Thoracic aorta (tissue), 2 donors: ENCODE measurements at places on chromosomes 16 and 17.
A peak's percentile ranks its signal among the peaks of the same experiment; 100 is the strongest.

DNA sequence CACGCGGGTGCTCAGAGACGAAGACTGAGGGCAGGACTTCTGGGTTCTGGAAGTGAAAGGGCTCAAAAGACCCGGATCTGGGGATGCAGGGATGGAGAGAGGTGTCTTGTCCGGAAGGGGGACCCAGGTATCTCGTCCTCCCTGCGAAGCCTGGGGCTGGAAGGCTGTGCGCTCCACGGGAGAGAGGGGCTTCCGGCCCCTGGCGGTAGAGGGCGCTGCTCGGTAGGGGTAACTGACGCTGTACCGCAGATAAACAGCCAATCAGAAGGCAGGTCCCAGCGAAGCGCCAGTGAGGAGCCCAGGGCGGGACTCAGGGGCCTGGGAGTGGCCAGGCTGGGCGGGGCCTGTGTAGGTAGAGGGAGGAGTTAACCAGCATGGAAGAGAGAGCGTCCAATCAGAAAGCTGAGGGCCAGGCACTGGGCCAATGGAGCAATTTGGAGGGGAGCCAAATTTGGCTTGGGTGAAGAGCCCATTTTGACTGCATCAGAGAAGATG lies 804 bp downstream of the TGFB1I1 start:
- peaks cover 45% of the 10 kb centered on the region for H3K36me3 ChIP-seq
- H3K4me3 ChIP-seq, result peak overlapping the region; percentile 100
- peaks cover 13% of the 10 kb centered on the region for H3K4me1 ChIP-seq
- DNase-seq, result peak; percentile 81
- no peaks in the 10 kb centered on the region for H3K27me3 ChIP-seq

GRCh38 chr16:12677502-12677901 lies 126.2 kb downstream of the CPPED1 start:
- H3K27me3 ChIP-seq, result no peaks in the 10 kb centered on the region
- no peak for DNase-seq

- H3K27me3 ChIP-seq, result no peaks in the 10 kb centered on the region
- H3K36me3 ChIP-seq, result no peaks in the 10 kb centered on the region
- no peak for DNase-seq
- H3K4me1 ChIP-seq, result peaks cover 12% of the 10 kb centered on the region
- no peak overlapping the region for H3K4me3 ChIP-seq
Observed at GRCh38 chr17:17757391-17757791, 76.1 kb downstream of the RAI1 start.

GRCh38 chr17:55390364-55390977 lies 31.2 kb downstream of the MMD start:
- H3K27ac ChIP-seq, result no peak overlapping the region
- H3K27me3 ChIP-seq, result no peaks in the 10 kb centered on the region
- no peak for DNase-seq
- H3K4me3 ChIP-seq, result no peak overlapping the region
- H3K36me3 ChIP-seq, result no peaks in the 10 kb centered on the region

DNA sequence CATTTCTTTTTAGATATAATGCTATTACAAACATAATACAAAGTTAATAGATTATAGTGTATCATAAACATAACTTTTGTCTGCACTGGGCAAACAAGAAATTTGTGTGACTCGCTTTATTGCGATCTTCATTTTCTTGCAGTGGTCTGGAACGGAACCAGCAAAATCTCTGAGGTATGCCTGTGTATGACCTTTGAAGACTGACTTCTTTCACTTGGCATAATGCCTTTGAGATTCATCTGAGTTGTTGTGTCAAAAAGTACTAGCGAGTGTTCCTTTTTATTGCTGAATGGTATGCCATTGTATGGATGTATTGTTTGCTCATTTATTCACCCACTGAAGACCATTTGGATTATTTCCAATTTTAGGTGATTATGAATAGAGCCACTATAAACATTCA lies 69.2 kb downstream of the TANC2 start:
- no peaks in the 10 kb centered on the region for H3K27me3 ChIP-seq
- DNase-seq, result no peak
- H3K4me1 ChIP-seq, result peaks cover 6% of the 10 kb centered on the region
- no peaks in the 10 kb centered on the region for H3K36me3 ChIP-seq
- no peak overlapping the region for H3K4me3 ChIP-seq
- H3K27ac ChIP-seq, result no peak overlapping the region

- H3K36me3 ChIP-seq, result no peaks in the 10 kb centered on the region
- peaks cover 6% of the 10 kb centered on the region for H3K27me3 ChIP-seq
- peaks cover 19% of the 10 kb centered on the region for H3K4me1 ChIP-seq
- DNase-seq, result no peak
- H3K27ac ChIP-seq, result no peak overlapping the region
Observed at GRCh38 chr17:49229805-49230600, 584 bp downstream of the PHOSPHO1 start.

DNA sequence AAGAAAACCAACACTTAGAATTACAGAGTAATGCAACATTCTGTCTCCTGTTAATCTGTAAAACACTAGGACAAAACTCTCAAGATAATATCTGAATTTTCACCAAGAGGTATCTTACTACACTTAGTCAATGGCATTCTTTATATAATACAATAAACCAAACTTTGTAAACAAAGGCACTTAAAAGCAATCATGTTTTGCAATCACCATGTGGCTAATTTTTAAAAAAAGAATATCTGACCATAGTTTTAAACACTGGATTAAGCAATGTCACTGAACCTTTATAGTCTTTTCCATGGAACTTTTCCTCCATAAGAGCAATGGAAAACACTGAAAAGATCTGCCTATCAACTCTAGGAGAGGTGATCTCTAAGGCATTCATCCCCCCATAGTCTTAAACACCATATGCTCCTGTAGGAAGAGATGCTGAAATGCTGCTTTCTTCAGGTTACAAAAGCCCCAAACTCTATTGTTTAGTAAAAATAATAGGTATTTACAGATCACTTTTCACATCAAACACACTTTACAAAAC lies 144.2 kb upstream of the CORO6 start:
- H3K4me3 ChIP-seq, result no peak overlapping the region
- no peak overlapping the region for H3K27ac ChIP-seq
- H3K4me1 ChIP-seq, result no peaks in the 10 kb centered on the region
- H3K27me3 ChIP-seq, result no peaks in the 10 kb centered on the region
- no peaks in the 10 kb centered on the region for H3K36me3 ChIP-seq
- no peak for DNase-seq

- H3K27me3 ChIP-seq, result no peaks in the 10 kb centered on the region
- no peak overlapping the region for H3K27ac ChIP-seq
- H3K36me3 ChIP-seq, result no peaks in the 10 kb centered on the region
- H3K4me3 ChIP-seq, result no peak overlapping the region
Observed at GRCh38 chr16:68097088-68097487, 11.9 kb downstream of the NFATC3 start.

DNA sequence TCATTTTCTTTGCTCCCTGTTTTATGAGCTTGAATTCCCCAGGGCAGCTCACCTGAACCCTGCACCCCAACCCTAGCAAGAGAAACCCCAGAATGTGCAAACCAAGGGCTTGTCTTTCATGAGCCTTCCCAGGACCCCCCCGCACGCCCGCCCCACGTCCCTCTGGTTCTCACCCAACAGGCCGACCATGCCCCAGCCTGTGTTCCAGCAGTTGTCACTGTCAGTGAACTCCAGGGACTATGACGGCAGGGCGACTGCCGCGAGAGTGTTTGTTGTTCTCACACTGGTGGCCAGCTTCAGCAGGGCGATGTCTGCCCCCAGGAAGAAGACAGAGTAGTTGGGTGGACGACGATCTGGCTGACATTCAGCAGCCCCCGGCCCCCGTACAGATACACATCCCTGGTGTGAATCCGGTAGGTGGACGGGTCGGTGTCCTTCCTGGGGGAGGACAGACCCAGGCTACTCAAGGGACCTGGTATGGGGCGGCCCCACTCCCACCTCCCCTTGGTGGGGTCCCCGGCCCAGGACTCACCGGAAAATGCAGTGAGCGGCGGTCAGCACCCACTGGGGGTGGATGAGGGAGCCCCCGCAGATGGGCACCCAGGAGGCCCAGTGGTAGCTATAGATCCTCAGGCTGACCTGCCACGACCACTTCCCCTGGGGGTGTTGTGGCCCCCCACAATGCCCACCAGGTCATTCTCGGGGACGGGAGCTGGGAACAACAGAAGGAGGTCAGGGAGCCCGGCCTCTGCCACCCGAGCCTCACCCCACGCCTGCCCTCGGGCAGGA lies 20.1 kb downstream of the TPSD1 start:
- H3K36me3 ChIP-seq, result no peaks in the 10 kb centered on the region
- no peaks in the 10 kb centered on the region for H3K27me3 ChIP-seq
- no peak overlapping the region for H3K27ac ChIP-seq
- H3K4me1 ChIP-seq, result no peaks in the 10 kb centered on the region

GRCh38 chr17:38738007-38738662 lies 8.0 kb downstream of the CISD3 start:
- no peaks in the 10 kb centered on the region for H3K27me3 ChIP-seq
- H3K27ac ChIP-seq, result no peak overlapping the region
- no peak overlapping the region for H3K4me3 ChIP-seq

- peak overlapping the region; percentile 2 for H3K4me3 ChIP-seq
- no peaks in the 10 kb centered on the region for H3K36me3 ChIP-seq
- DNase-seq, result peak; percentile 21
- H3K27ac ChIP-seq, result peak overlapping the region; percentile 87
- peaks cover 24% of the 10 kb centered on the region for H3K4me1 ChIP-seq
Observed at GRCh38 chr17:12631076-12631475, 34.6 kb upstream of the MYOCD start.

- H3K4me3 ChIP-seq, result no peak overlapping the region
- H3K36me3 ChIP-seq, result peaks cover 51% of the 10 kb centered on the region
- no peaks in the 10 kb centered on the region for H3K27me3 ChIP-seq
- H3K27ac ChIP-seq, result no peak overlapping the region
- H3K4me1 ChIP-seq, result no peaks in the 10 kb centered on the region
- DNase-seq, result no peak
Observed at GRCh38 chr16:16133943-16134604, 89.2 kb downstream of the ABCC6 start.

GRCh38 chr17:75048249-75048878 lies 1.3 kb downstream of the KCTD2 start:
- no peaks in the 10 kb centered on the region for H3K27me3 ChIP-seq
- H3K27ac ChIP-seq, result no peak overlapping the region
- peaks cover 27% of the 10 kb centered on the region for H3K4me1 ChIP-seq

DNA sequence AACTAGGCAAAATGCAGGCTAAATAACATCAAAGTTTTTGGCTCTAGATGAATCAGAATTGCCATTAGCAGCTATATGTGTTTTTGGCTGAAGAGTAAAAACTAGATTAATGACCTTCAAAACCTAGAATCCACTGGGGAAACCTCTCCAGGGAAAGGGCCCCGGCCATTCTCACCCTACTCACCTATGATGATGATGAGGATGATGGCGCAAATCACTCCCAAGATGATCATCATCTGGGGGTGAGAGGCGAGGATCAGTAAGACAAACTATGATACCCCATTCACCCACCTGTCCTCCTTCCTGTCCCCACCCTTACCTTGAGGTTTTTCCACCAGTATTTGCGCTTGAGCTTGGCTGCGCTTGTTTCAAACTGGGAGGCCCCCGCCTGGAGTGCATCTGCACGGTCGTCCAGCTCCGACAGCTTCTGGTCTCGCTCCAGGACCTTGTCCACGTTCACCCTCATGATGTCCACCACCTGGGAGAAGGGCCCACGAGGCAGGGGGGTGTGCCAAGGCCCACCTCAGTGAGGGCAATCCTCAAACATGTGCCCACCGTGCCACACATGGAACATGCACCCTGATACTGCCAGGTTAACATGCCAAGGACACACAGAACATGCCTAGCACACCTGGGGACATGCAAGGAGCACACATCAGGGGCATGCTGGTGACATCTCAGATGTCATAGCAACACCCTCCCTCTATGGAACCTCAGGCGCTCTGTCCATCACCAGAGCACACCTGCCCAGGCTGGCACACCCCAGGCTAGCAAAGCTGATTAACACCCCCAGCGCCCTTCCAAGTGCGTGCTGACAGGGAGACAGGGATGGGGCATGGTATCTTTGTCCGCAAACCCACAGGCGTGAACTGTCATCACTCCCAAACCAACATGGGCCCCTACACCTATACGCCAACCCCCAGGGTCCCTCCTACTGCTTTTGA lies 1.2 kb downstream of the VAMP2 start:
- H3K4me3 ChIP-seq, result peak overlapping the region; percentile 100
- no peaks in the 10 kb centered on the region for H3K27me3 ChIP-seq
- no peak for DNase-seq
- peaks cover 28% of the 10 kb centered on the region for H3K4me1 ChIP-seq

- no peak overlapping the region for H3K4me3 ChIP-seq
- H3K36me3 ChIP-seq, result no peaks in the 10 kb centered on the region
- peak overlapping the region; percentile 19 for H3K27ac ChIP-seq
- peaks cover 11% of the 10 kb centered on the region for H3K4me1 ChIP-seq
Observed at GRCh38 chr16:85306071-85306792, 194.0 kb upstream of the CIBAR2 start.

DNA sequence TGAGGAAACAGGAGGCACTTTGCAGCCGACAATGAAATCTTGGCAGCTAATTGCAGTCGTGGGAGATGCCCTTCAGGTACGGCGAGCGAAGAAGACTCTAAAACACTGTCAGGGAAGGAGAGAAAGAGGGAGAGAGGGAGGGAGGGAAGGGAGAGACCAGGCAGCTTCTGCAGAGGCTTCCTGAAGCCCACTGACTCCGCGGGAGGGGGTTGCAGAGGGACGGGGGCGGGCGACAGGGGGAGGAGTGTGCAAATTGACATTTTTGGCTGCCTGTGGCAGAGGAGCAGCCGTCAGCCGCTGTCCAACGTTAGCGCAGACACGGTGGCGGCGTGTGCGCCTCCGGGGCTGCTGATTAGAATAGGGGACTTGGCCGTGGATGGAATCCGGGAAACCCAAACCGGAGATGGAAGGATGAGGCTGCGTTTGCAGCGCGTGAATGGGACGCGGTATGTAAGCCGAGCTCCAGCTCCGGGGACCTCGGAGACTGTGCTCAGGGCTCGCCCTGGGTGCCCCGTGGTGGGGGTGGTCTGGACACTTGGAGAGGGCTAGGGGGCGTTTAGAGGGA lies 849.1 kb upstream of the RBFOX1 start:
- H3K4me3 ChIP-seq, result no peak overlapping the region
- no peaks in the 10 kb centered on the region for H3K4me1 ChIP-seq
- no peaks in the 10 kb centered on the region for H3K36me3 ChIP-seq
- H3K27me3 ChIP-seq, result no peaks in the 10 kb centered on the region

GRCh38 chr16:48613061-48613957 lies 3.3 kb upstream of the N4BP1 start:
- no peak overlapping the region for H3K4me3 ChIP-seq
- H3K36me3 ChIP-seq, result no peaks in the 10 kb centered on the region
- H3K27ac ChIP-seq, result no peak overlapping the region
- H3K4me1 ChIP-seq, result peaks cover 20% of the 10 kb centered on the region

GRCh38 chr17:73833775-73834488 lies 189.7 kb upstream of the SDK2 start:
- peaks cover 5% of the 10 kb centered on the region for H3K27me3 ChIP-seq
- H3K4me1 ChIP-seq, result no peaks in the 10 kb centered on the region
- no peaks in the 10 kb centered on the region for H3K36me3 ChIP-seq
- no peak overlapping the region for H3K27ac ChIP-seq
- DNase-seq, result no peak
- no peak overlapping the region for H3K4me3 ChIP-seq

- no peak overlapping the region for H3K27ac ChIP-seq
- H3K27me3 ChIP-seq, result no peaks in the 10 kb centered on the region
- H3K36me3 ChIP-seq, result no peaks in the 10 kb centered on the region
- H3K4me3 ChIP-seq, result no peak overlapping the region
- no peak for DNase-seq
Observed at GRCh38 chr16:79008036-79008868, 592.3 kb downstream of the MAF start.
